ENCODE measurements at places on chromosomes 4 and X. TPM values are rescaled to one million over a fixed set of nuclear protein-coding genes. Genes with fewer than 3 reads are reported as not detected.

The P2RY4 gene
- not detected for total RNA-seq

The MRPS18C gene
- 40.6 TPM for total RNA-seq

The CPZ gene
- 0.28 TPM for total RNA-seq

The CT55 gene
- total RNA-seq, result not detected

The UGT2B10 gene
- total RNA-seq, result not detected

The GLRB gene
- 1.2 TPM for total RNA-seq

The SMIM10L2A gene
- total RNA-seq, result 0.16 TPM

The ARSD gene
- 12.0 TPM for total RNA-seq

The ODAM gene
- total RNA-seq, result not detected

The DHRSX gene
- total RNA-seq, result 46.1 TPM

The ARHGAP36 gene
- not detected for total RNA-seq

The FRAS1 gene
- 1.9 TPM for total RNA-seq

The PDCL2 gene
- total RNA-seq, result not detected

The CCKAR gene
- total RNA-seq, result not detected

The GUF1 gene
- total RNA-seq, result 10.9 TPM

The DDX53 gene
- not detected for total RNA-seq

The STPG2 gene
- not detected for total RNA-seq

The MMGT1 gene
- 19.3 TPM for total RNA-seq

The FGF13 gene
- not detected for total RNA-seq

The UCP1 gene
- total RNA-seq, result 0.11 TPM

The KLHL13 gene
- total RNA-seq, result 0.31 TPM

The ZNF630 gene
- total RNA-seq, result 0.49 TPM

The SPIN2A gene
- 0.37 TPM for total RNA-seq

The HSD17B13 gene
- total RNA-seq, result 0.07 TPM

The NAAA gene
- 21.9 TPM for total RNA-seq

The SLIT2 gene
- total RNA-seq, result not detected

The CTBP1 gene
- total RNA-seq, result 81.2 TPM

The RBM46 gene
- not detected for total RNA-seq

The GPR101 gene
- not detected for total RNA-seq

The TRIM75 gene
- not detected for total RNA-seq

The TCP11X2 gene
- not detected for total RNA-seq

The ADAMTS3 gene
- total RNA-seq, result not detected

The HTN3 gene
- total RNA-seq, result not detected

The MXRA5 gene
- not detected for total RNA-seq

The TTC29 gene
- total RNA-seq, result not detected

The MTMR8 gene
- 2.1 TPM for total RNA-seq

The PDE5A gene
- total RNA-seq, result 0.34 TPM

The MGARP gene
- total RNA-seq, result 0.58 TPM

The BEND4 gene
- total RNA-seq, result not detected

The GRIA3 gene
- total RNA-seq, result not detected

The PHEX gene
- 0.44 TPM for total RNA-seq

The YIPF6 gene
- total RNA-seq, result 28.8 TPM

The KLHL2 gene
- total RNA-seq, result 13.5 TPM

The MEPE gene
- total RNA-seq, result not detected

The GAGE12E gene
- not detected for total RNA-seq

The ESX1 gene
- not detected for total RNA-seq

The LDOC1 gene
- total RNA-seq, result 105 TPM

The RGN gene
- total RNA-seq, result not detected

The RTL3 gene
- not detected for total RNA-seq

The UGT2B17 gene
- total RNA-seq, result not detected

The ADH1C gene
- not detected for total RNA-seq

The TNMD gene
- not detected for total RNA-seq

Measured in A549 treated with ZK216348 at 1 μM for 4 hours (cell line).